ENCODE measurements at places on chromosomes 3 and 15. TPM values are rescaled to one million over a fixed set of nuclear protein-coding genes. Genes with fewer than 3 reads are reported as not detected.

The TGM4 gene
- not detected for total RNA-seq

GRCh38 chr3:115698851-115699591 lies 75.7 kb downstream of the GAP43 start:
- peak; percentile 17 for DNase-seq

DNA sequence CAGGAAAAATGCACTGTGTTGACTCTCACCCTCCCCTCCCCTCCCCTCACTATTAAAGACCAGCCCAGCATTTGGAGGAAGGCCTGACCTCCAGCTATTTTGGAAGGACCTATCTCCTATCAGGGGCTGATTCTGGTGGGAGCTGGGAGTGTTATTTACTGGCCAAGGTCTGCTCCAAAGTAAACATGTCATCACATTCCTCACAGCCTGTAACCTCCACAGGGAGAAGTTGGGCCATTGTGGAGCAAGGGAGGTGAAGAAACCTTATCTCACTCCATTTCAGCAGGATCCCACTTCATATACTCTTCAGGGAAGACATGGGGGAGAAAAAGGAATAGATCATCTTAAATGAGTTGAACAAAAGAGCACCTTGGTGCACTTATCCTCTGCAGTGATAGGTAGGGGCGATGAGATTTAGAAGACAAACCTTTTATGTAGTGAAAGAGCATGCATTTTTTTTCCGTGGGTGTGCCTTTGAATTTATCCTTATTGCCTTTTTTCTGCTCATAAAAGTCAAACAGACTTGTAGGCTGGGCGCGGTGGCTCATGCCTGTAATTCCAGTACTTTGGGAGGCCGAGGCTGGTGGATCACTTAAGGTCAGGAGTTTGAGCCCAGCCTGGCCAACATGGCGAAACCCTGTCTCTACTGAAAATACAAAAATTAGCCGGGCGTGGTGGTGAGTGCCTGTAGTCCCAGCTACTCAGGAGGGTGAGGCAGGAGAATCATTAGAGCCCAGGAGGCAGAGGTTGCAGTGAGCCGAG lies 15.6 kb upstream of the FLNB start:
- DNase-seq: no peak

GRCh38 chr3:10383850-10384248 lies 62.9 kb upstream of the SEC13 start:
- no peak for DNase-seq

DNA sequence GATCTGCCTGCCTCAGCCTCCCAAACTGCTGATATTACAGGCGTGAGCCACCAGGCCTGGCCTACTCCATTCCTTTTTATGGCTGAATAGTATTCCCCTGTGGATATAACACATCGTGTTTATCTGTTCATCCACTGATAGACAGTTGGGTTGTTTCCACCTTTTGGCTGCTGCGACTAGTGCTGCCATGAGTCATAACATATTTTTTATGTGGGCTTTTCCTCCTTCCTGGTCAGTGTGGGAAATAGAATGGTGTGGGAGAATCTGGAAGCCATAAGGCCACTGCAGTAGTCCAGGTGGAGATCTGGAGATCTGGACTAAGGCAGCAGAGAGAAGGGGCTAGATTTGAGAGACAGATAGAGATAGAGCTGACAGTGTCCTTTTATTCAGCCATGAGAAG lies 16.2 kb downstream of the LCMT2 start:
- DNase-seq: no peak

GRCh38 chr3:58722561-58722960 lies 56.0 kb upstream of the FAM3D start:
- peak; percentile 67 for DNase-seq

DNA sequence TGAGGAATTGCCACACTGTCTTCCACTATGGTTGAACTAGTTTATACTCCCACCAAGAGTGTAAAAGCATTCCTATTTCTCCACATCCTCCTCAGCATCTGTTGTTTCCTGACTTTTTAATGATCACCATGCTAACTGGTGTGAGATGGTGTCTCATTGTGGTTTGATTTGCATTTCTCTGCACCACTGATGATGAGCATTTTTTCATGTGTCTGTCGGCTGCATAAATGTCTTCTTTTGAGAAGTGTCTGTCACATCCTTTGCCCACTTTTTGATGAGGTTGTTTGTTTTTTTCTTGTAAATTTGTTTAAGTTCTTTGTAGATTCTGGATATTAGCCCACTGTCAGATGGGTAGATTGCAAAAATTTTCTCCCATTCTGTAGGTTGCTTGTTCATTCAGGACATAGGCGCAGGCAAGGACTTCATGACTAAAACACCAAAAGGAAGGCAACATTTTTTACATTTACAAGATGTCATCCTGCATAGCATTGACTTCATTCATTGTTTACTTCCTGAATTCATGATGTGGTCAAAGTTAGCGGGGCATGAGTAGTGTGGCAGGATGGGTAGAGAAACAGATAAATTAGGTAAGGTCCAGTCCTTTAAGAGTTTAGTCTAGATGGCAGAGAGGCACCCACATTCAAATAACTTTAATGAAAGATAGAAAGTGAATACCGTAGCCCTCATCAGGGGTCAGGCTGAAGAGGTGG lies 45.1 kb upstream of the LPP start:
- DNase-seq: no peak

DNA sequence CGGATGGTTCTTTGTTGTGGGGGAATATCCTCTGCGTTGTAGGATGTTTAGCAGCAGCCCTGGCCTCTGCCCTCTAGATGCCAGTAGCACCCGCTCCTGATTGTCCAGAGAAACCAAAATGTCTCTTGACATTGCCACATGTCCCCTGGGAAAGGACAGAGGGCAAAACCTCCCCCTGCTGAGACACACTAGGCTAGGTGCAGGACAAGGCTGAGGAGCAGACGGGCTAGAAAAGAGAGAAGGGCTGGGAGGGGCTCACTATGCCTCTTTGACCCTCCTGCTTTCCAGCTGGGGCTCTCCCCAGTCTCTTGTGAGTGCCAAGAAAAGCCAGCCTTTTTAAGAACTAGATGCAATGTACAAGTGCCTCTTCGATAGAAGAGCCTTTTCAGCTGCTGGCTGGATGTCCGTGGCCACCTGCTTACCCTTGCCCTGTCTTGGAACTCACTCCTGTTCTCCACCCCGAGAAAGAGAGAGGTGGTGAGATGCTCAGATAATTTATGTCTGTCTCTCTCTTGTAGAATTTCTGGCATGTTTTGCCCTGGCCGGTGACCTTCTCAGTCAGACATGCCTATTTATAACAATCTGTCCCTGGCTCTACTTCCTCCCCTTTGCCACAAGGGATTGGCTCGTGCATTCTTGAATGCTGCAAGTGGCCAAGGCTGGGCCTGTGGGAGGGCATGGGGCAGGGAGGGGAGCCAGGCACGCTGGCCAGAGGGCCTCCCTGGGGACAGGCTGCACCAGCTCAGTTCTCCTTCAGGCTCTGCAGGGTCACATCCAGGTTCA lies 142.6 kb downstream of the RPLP1 start:
- DNase-seq: peak; percentile 39

DNA sequence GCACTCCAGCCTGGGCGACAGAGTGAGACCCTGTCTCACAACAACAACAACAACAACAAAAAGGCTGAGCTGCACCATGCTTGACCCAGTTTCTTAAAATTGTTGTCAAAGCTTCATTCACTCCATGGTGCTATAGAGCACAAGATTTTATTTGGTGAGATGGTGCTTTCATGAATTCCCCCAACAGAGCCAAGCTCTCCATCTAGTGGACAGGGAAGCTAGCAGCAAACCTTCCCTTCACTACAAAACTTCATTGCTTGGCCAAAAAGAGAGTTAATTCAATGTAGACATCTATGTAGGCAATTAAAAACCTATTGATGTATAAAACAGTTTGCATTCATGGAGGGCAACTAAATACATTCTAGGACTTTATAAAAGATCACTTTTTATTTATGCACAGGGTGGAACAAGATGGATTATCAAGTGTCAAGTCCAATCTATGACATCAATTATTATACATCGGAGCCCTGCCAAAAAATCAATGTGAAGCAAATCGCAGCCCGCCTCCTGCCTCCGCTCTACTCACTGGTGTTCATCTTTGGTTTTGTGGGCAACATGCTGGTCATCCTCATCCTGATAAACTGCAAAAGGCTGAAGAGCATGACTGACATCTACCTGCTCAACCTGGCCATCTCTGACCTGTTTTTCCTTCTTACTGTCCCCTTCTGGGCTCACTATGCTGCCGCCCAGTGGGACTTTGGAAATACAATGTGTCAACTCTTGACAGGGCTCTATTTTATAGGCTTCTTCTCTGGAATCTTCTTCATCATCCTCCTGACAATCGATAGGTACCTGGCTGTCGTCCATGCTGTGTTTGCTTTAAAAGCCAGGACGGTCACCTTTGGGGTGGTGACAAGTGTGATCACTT lies 2.0 kb downstream of the CCR5 start:
- no peak for DNase-seq

Measured in SJCRH30 (cell line).